ENCODE measurements at places on chromosomes 12 and 14.

- DNase-seq = no peak
Observed at GRCh38 chr12:67797185-67797741, 148.7 kb downstream of the DYRK2 start.

DNA sequence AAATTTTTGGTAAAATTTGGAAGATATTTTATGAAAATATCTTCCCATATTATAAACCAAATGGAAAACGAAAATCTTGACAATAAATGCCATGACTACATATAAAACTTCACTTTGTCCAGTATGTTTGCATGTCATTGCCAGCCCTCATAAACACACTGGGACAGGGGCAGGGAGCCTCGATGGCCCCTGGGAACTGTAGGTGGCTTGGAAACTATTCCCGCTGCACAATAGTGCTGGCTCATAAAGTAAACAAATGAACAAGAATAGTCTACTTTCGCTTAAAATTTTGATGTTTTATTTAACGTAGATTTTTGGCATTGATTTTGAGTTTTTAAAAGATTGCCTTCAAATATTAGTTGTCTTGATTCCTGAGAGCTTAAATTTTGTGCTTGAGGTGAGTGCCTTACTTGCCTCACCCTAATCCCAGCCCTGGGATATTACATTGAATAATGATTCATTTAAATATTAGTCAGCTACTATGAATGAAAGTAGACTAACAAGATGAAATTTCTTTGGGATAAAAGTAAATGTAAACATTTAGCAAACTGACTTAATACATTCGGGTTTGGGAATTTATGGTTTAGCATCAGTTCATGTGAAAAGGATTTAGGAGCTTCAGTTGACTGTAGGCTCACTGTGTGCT lies 74.0 kb upstream of the PKP2 start:
- DNase-seq = no peak

DNA sequence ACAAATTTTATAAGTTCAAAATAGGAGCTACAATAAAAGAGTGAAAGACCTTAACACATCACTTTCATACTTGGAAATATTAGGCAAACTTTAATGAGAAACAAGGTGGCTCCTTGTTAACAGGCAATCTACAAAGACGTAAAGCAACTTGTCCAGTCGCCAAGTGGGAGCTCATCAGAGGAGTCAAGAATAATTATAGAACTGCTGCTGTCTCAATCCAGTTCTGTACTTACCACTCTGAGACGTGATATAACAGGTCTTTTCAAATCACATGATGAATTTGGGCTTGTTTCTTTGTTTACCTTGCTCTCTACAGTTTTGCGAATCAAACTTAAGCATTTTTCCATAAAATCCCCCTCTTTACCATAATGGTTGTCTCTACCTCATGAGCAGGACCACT lies 3.6 kb downstream of the YBX3 start:
- no peak for DNase-seq

- no peak for DNase-seq
Observed at GRCh38 chr14:96117101-96117897, 78.1 kb downstream of the C14orf132 start.

- DNase-seq = no peak
Observed at GRCh38 chr12:6367969-6368892, 7.1 kb downstream of the SCNN1A start.

DNA sequence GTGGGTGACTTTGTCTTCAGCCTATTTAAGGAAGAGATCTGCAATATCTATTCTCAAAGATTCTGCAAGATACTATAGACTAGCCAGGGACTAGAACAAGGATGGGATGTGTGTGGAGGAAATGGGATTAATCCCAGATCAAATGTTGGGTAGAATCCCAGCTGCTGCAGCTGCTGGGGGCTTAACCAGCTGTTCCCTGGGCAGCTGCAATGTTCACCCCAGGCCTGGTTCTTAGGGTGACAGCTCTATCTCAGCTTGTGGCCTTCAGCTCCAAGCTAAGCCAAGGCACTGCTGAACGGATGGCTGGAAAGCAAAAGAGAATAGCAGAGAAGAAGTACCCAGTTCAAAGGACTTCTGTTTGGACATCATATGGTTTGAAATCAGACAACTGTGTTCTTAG lies 10.0 kb upstream of the RHEBL1 start:
- no peak for DNase-seq

- no peak for DNase-seq
Observed at GRCh38 chr14:55130196-55130550, 1.1 kb downstream of the LGALS3 start.

DNA sequence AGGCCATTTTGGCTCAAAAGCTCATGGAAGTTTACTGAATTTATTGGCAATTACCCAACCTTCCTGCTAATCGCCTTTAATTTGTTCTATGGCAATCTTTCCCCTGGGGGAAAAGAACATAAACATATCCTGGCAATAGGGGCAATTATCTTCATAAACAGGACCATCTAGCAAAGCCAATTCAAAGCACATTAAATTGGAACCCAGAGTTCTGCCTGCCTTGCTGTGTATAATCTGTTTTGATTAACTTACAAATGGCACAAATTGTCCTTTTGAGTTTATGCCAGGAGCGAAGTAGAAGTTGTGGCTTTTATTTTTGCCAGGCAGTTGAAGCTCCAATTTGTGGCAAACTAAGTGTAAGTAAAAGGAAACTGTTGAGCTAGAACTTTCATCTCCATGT lies 68.6 kb downstream of the C12orf50 start:
- DNase-seq = no peak

- no peak for DNase-seq
Observed at GRCh38 chr12:4244868-4245267, 28.7 kb upstream of the CCND2 start.

DNA sequence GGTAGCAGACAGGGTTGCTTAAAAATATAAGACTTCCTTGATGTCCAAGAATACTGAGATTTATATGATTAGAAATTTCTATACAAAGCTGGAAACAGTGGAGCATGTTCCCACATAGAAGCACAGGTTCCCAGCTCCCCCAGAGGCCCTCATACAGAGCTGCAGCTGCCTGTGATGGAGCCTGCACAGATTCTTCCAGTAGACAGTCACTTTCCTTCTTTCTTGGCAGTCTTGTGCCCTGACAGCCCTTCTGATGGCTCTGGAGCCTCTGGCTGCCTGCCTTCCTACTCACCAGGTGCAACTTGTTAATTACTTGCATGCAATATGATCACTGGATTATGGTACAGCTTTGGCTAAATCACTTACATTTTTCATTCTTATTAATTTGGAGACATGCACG lies 44.4 kb downstream of the BICD1 start:
- DNase-seq = no peak

DNA sequence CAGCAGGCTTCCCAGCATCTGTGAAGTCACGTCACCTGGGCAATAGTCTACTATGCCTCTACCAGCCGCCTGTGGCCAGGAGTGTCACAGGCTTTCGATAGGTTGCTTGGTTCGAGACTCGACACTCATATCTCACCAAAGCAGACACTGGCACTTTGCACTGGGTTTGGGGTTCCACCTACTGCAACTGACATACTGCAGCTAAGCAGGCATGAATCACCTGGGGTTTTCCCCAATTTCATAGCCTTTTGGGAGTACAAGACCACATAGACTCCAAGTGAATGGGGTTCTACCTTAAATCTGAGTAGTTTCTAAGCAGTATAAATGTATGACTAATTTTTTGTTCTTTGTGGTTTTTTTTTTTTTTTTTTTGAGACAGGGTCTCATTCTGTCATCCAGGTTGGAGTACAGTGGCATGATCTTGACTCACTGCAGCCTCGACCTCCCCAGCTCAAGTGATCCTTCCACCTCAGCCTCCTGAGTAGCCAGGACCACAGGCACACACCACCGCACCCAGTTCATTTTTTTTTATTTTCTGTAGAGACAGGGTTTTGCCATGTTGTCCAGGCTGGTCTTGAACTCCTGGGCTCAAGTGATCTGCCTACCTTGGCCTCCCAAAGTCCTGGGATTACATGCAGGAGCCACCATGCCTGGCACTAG lies 32.1 kb downstream of the DMAC2L start:
- no peak for DNase-seq

GRCh38 chr14:74140374-74140850 lies 55.7 kb downstream of the LIN52 start:
- no peak for DNase-seq

DNA sequence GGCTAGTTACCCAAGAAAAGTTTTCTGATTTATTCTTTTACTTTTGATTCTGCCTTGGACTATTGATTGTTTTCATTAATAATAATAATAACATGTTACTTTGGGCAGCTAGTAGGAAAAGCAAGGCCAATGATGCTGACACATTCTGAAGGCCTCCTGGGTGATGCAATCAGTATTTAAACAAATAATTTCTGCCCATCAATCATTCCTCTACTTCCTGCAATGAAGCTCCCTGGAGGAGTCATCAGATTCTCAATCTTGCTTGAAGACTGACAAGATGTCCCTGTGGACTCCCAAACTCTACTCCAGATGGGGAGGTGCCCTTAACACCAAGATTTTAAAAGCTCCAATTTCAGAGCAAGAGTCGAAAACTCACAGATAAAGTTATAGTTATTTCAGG lies at the start of gene SPX:
Gene SPX, plus strand, starts transcription at position 244 of the 400 bp plus-strand sequence. CDS start 177 bp downstream, outside the sequence.
- DNase-seq = no peak

DNA sequence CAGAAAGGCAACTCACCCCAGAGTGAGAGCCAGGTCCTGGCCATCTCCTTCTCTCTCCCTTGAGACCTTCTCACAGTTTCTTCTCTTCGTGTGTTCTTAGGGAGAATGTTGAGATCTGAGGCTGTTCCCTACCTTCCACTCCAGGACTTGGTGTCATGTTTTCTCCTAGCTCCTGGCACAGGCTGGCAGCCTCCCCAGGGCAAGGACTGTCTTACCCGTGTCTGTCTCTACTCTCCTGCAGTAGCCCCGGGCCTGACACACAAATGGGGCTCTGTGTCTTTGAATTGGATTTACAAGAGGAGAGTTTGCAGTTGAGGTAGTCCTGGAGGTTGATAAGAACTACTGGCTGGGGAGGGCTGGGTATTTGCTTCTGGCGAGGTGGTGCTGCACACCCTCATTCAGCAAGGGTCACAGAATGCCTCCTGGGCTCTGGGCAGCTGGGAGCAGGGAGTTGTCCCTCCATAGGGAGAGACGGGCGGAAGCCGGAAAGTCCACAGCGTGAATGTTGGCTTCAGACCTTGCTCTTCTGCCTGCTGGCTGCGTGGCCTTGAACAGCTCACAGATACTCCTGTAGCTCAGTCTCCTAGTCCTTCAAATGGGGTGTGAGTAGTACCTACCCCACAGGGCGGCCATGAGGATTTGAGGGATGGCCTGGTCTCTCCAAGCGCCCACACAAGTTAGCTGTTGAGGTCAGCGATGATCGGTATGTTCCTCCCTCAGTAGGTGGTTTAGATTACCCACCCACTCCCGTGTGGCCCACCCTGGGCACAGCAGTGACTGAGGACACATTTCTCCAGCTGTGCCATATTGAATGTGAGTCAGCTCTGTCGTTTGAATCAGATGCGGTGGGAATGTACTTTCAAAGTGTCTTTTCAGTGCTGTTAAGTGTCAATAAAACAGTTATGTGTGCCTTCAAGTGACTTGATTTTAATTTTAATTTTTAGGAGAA lies 10.2 kb downstream of the EP400 start:
- DNase-seq = no peak

DNA sequence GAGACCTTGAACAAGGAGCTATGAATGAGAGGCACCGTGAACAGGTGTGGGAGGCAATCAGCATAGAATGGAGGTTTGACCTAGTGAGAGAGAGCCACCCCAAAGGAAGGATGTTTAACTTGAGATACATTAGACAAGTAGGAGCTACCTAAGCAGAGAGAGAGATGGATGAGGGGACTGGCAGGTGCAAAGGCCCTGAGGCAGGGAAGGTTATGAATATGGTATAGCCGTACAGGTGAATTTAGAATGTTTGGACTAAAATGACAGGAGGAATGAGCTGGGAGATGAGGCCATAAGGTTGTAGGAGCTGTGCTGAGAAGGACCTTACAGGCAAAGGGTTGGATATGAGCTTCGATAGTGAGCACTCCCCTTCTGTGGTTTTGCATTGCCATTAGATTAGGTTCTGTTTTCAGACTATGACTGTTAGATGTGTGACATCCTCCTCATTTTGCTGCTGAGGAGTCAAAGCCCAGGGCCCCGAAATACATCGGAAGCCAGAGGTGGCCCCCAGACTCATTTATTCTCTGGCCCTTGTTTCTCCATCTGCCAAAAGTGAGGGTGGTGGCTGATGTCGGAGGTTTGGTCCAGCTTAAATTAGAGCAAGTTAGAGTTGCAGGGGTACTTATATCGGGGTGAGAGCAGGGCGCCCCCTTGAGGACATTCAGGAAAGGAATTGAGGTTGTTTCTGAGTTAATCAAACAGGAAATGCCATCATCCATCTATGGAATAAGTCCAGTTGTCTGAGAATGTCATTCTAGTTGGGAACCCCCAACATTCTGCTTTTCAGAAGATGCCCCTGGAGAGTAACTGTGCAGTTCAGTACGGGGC lies 29.4 kb downstream of the SLC24A4 start:
- no peak for DNase-seq

DNA sequence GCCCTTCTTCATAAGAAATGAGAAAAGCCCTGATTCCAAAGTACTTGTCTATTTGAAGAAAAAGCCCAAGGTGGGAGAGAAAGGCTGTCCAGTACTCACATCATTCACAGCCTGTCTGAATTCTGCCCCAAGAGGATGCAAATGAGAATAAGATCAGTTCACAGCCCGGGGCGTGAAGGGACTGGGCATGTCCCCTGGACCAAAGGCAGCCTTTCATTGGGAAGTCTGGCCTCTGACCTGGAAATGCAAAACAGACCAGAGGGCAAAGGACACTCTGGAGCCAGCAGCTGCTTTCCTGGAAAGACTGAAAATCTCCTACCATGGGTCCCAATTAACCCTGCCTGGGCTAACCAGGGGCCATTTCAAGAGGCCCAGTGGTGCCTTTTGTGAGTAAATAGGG lies 191.2 kb upstream of the PELI2 start:
- DNase-seq = no peak

DNA sequence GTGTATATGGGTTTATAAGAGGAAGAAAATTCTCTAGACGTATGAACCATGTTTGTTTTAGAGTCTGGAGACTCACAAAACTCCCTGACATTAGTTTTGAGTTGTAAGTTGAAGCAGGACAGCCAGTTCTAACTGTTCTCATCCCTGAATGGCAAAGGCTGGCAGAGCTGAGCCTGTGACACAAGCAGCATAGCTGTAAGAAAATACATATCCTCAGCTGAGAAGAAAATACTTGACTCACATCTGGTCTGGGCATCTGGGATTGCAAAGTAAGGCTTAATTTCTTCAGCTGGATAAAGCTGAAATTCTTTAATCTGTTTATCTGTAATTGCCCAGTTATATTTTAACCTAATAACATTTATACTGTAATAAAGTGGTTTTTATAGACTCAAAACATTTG lies 156.3 kb downstream of the PELI2 start:
- no peak for DNase-seq

- no peak for DNase-seq
Observed at GRCh38 chr14:100033347-100034075, 31.7 kb upstream of the EVL start.

- DNase-seq = no peak
Observed at GRCh38 chr12:103880299-103881142, 39.5 kb upstream of the NT5DC3 start.
